AG10803 (cell line): ENCODE measurements at places on chromosomes 7 and 10.
A peak's percentile ranks its signal among the peaks of the same experiment; 100 is the strongest.

GRCh38 chr10:43137717-43138020 lies 576 bp upstream of the CSGALNACT2 start:
- peak; percentile 71 for DNase-seq

DNA sequence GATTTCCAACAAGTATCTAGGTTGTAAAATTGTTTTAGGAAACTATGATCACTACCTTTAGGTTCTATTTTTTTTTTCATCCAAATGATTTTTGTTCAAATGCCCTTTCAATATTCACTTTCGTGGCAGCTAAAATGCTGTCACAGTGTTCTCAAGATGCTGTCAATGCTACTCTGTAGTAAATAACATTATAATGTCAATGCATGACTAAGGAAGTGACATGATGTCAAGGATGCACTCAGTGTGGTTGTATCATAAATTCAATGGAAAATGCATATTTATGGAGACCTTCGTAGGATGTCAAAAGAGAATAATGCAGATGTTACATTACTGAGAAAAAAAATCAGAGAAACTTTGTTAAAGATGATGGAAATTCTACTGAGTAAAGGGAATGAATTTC lies 673.8 kb downstream of the ANKRD7 start:
- no peak for DNase-seq

DNA sequence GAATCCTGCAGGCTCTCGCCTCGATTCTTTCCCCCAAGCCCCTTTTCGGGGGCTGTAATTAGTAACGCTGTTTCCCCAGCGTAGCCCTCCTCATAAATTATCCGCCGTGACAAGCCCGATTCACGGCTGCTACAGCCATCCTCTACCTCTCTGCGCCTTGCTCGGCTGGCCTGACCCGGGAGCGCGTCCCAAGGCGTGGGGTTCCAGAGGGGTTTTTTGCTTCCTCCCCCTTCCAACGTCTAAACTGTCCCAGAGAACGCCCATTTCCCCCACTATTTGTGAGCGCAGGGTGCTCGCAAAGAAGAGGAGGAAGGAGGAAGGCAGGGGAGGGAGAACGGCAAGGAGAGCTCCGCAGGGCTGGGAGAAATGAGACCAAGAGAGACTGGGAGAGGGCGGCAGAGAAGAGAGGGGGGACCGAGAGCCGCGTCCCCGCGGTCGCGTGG lies 880 bp downstream of the HOXA5 start:
- no peak for DNase-seq

- DNase-seq = no peak
Observed at GRCh38 chr7:98755138-98755898, 114.5 kb downstream of the TMEM130 start.

- DNase-seq = no peak
Observed at GRCh38 chr7:128437426-128438332, 18.0 kb upstream of the HILPDA start.

GRCh38 chr10:6516929-6517284 lies 63.2 kb downstream of the PRKCQ start:
- DNase-seq = no peak

GRCh38 chr7:79063019-79063698 lies 390.3 kb downstream of the MAGI2 start:
- DNase-seq = peak; percentile 8

- no peak for DNase-seq
Observed at GRCh38 chr7:51621956-51622355, 305.3 kb upstream of the COBL start.

- no peak for DNase-seq
Observed at GRCh38 chr10:121797490-121797889, 130.3 kb downstream of the ATE1 start.

DNA sequence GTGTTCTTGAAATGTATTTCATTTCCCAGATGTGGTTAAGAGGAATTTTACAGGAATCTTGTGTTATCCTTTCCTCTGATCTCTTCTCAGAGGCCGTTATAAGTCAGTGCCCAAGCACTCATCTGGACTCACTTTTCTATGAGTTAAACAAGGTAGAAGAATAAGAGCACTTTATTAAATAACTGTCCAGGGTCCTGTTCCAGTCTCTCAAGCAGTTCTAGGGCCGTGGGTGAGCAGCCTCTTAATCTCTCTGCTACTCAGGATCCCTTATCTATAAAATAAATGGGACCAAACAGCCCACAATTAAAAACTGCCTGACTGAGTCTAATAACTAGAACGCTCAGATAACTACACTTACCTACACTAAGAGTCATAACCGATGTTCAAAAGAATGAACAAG lies 111.2 kb downstream of the OSBPL3 start:
- DNase-seq = no peak

DNA sequence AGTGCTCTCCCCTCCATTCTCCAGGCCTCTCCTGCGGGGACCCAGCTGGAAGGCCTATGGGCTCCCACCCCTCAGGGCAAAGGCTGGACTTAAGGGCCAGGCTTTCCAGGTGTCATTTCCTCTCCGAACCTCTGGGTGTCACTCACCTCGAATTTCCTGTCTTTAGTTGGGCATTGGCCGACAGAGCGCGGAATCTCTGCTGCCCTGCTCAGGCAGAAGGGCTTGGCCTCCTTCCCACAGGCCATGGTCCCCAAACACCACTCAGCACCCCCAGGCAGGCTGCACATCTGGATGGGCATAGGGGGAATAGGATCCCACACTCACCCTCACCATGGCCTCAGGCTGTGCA lies 212.9 kb downstream of the CCSER2 start:
- DNase-seq = no peak

GRCh38 chr10:70409772-70410171 lies 5.8 kb downstream of the EIF4EBP2 start:
- no peak for DNase-seq

GRCh38 chr10:102608487-102608886 lies 35.8 kb upstream of the TRIM8 start:
- no peak for DNase-seq

- DNase-seq = no peak
Observed at GRCh38 chr7:81073931-81074251, 155.0 kb upstream of the SEMA3C start.

DNA sequence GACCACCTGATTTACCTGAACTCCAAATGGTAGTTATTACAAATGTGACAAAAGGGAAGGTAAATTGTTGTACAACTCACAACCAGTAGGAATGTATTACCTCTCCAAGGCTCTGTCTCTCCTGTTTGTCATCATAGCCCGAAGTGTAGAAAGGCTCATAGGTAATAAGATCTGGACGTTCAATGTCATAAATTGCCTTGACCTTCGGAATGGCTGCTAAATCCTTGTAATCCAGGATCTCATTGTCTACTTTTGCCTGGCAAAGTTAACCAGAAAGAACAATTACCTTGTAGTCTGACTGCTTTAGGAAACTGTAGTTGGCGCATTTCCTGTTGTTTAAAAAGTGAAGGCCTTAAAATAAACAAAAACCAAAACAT lies 68.6 kb upstream of the AFAP1L2 start:
- no peak for DNase-seq

DNA sequence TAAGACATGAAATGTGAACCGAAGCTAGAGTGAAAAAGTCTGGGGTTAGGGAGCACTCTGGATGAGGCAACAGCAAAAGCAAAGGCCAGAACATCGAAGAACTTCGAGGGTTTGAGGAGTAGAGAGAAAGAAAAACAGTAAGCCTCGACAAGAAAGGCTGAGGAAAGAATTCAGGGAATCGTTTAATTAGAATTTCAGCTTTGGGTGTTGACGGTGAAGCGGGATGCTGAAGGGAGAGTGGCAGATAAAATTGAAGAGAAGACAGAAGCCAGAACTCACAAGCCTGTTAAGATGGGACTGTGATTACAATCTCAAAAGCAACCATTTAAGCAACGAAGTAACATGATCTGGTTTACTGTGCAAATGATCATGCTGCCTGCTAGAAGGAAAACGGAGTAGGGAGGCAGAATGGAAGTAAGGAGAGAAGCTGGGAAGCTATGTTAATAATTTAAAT lies 2.1 kb downstream of the TRDMT1 start:
- DNase-seq = peak; percentile 65

GRCh38 chr10:116694243-116694926 lies 48.0 kb downstream of the HSPA12A start:
- no peak for DNase-seq

DNA sequence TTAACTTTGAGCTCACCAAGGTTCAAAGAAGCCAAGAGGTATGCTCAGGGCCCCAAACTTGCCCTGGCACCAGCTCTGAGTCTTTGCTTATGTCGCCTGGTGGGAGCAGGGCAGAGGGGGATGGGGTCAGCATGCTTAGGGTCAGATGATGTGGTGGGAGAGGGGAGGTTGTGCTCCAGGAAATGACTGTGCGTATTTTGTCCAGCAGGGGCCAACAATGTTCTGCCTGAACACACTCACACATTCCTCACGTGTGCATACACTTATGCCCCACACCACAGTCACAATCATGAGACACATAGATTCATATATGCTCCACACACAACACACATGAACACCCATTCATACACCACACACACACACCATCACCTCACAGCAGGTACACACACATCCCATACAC lies 4.4 kb upstream of the RAMP3 start:
- DNase-seq = no peak

- DNase-seq = no peak
Observed at GRCh38 chr7:13231216-13231615, 543.8 kb downstream of the ARL4A start.
